ENCODE measurements at places on chromosomes 7 and 10. TPM values are rescaled to one million over a fixed set of nuclear protein-coding genes. Genes with fewer than 3 reads are reported as not detected.

TDRD1 gene
- 0.92 TPM for total RNA-seq

HACD1 gene
- total RNA-seq = 30.8 TPM

EPHB6 gene
- 19.7 TPM for total RNA-seq

MYH16 gene
- total RNA-seq = not detected

KLHDC10 gene
- total RNA-seq = 21.1 TPM

PSD gene
- 5.6 TPM for total RNA-seq

PDE1C gene
- total RNA-seq = 0.67 TPM

CALCR gene
- 3.0 TPM for total RNA-seq

DNAJC1 gene
- total RNA-seq = 15.6 TPM

CALML5 gene
- not detected for total RNA-seq

HOXA4 gene
- not detected for total RNA-seq

CDK1 gene
- 111 TPM for total RNA-seq

LRRC18 gene
- not detected for total RNA-seq

ITGB8 gene
- total RNA-seq = 3.6 TPM

PRLHR gene
- not detected for total RNA-seq

ANKRD61 gene
- 0.42 TPM for total RNA-seq

CYP2C19 gene
- not detected for total RNA-seq

PRKCQ gene
- 21.4 TPM for total RNA-seq

PON3 gene
- not detected for total RNA-seq

HERPUD2 gene
- 15.6 TPM for total RNA-seq

ZMIZ1 gene
- total RNA-seq = 28.0 TPM

CYP3A5 gene
- total RNA-seq = not detected

TAS2R41 gene
- not detected for total RNA-seq

SHOC2 gene
- 30.2 TPM for total RNA-seq

HYAL4 gene
- total RNA-seq = not detected

SLC26A3 gene
- not detected for total RNA-seq

IGFBP1 gene
- not detected for total RNA-seq

STEAP4 gene
- not detected for total RNA-seq

SPDYE2B gene
- not detected for total RNA-seq

CDC14C gene
- total RNA-seq = not detected

NPM3 gene
- 177 TPM for total RNA-seq

ASAH2 gene
- total RNA-seq = 3.1 TPM

MINPP1 gene
- 26.1 TPM for total RNA-seq

TCF7L2 gene
- total RNA-seq = 67.3 TPM

CALD1 gene
- total RNA-seq = 170 TPM

IKZF1 gene
- 0.71 TPM for total RNA-seq

FGFR2 gene
- total RNA-seq = 81.6 TPM

CTAGE8 gene
- total RNA-seq = not detected

APBB1IP gene
- total RNA-seq = not detected

Data from H1 (cell line).